Thoracic aorta (tissue), 2 donors: ENCODE measurements at places on chromosomes 3 and 15. TPM values are rescaled to one million over a fixed set of nuclear protein-coding genes. Genes with fewer than 3 reads are reported as not detected.

DNA sequence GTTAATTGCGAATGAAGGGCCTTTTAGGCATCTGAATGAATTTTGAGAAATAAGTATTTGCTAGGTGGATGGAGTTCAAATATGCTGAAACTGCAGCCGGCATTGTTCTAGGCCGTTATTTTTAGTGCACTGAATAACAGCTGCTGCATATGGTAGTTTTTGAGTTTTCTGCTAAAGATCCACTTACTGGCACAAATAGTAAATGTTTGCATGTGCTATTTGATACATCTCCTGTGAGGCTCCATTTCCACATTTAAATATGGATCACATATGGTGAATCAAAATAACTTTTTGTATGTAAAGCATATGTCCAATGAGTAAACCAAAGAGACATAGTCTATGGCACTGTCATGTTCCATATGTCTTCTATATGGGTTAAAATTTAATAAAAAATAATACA lies 56.7 kb upstream of the CNTN4 start:
- H3K36me3 ChIP-seq: no peaks in the 10 kb centered on the region
- no peaks in the 10 kb centered on the region for H3K27me3 ChIP-seq
- no peak for DNase-seq
- H3K4me3 ChIP-seq: no peak overlapping the region
- no peaks in the 10 kb centered on the region for H3K4me1 ChIP-seq

- no peak for DNase-seq
- no peak overlapping the region for H3K4me3 ChIP-seq
- no peaks in the 10 kb centered on the region for H3K4me1 ChIP-seq
- H3K27me3 ChIP-seq: no peaks in the 10 kb centered on the region
- H3K27ac ChIP-seq: no peak overlapping the region
Observed at GRCh38 chr3:134993011-134993410, 198.0 kb downstream of the EPHB1 start.

DNA sequence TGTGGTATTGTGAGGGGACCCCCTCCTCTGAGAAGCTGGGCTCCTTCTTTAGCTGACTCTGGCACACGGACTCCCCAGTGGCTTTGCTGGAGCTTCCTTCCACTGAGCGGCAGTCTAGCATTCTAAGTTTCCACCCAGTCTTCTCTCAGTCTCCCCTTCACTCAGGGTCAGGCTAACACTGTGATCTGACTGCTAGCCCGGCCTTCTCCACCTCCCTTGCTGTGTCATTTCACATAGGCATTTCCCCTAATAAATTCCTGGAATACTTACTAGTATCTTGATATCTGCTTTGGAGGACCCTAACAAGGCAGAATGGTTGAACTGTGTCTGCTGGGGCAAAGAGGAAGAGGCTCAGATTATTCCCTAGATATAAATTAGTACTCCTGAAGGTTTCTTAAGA lies 106.2 kb upstream of the THBS1 start:
- no peaks in the 10 kb centered on the region for H3K36me3 ChIP-seq
- H3K27me3 ChIP-seq: no peaks in the 10 kb centered on the region

The MYH15 gene
- total RNA-seq: not detected

GRCh38 chr15:92524874-92525565 lies 130.6 kb downstream of the FAM174B start:
- no peak overlapping the region for H3K27ac ChIP-seq
- DNase-seq: no peak
- H3K36me3 ChIP-seq: no peaks in the 10 kb centered on the region
- no peaks in the 10 kb centered on the region for H3K4me1 ChIP-seq

The TUSC7 gene
- not detected for total RNA-seq

The LRRC57 gene
- 13.9 TPM for total RNA-seq

The SLC22A13 gene
- 2.2 TPM for total RNA-seq

- H3K4me3 ChIP-seq: no peak overlapping the region
- H3K27ac ChIP-seq: no peak overlapping the region
- H3K36me3 ChIP-seq: no peaks in the 10 kb centered on the region
- no peaks in the 10 kb centered on the region for H3K4me1 ChIP-seq
- DNase-seq: no peak
Observed at GRCh38 chr3:97673357-97673997, 91.1 kb upstream of the ARL6 start.

The FAM81A gene
- total RNA-seq: 0.14 TPM

The PLSCR4 gene
- 115 TPM for total RNA-seq

The P2RY13 gene
- 3.0 TPM for total RNA-seq

DNA sequence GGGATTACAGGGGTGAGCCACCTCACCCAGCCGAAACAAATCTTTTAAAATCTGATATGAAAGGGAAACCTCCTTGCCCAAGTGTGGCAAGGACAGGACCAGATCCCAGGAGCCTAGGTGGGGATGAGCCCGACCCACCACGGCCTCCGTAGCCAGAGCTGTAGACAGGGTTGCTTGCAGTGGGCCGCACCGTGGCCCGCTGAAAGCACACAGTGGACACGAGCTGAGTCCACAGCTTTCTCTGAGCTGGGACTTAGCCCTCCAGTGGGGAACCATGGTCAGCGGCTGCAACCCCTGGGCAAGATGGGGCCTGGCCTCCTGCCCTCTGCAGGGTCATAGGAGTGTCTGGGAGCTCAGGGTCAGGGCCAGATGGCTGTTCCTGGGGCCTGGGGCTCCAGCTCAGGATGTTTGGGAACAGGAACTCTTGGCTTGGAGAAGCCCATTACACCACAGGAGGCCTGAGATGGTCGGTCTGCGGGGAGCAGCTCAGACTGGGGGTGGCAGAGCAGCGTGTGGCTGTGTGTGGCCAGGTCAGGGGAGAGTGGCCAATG lies 24.7 kb downstream of the GP9 start:
- no peak overlapping the region for H3K4me3 ChIP-seq
- peaks cover 6% of the 10 kb centered on the region for H3K4me1 ChIP-seq
- H3K27ac ChIP-seq: no peak overlapping the region

DNA sequence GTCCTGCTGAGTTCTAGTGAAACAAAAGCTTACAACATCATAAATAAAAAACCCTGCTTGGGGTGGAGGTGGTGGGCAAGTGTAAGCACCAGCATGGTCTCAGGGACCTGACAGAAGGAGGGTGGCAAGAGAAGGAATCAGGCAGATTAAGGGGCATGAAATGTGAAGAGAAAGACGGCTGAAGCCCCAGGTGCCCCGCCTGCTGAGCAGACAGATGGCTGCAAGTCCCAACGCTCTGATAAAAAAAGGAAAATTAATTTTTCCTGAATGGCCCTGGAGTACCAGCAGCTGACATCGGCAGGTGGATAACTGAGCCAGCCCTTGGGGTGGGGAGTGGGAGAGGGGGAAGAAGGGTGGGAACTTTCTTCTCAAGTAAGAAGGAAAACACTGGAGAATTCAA lies 137.9 kb downstream of the XXYLT1 start:
- no peak overlapping the region for H3K27ac ChIP-seq
- no peak overlapping the region for H3K4me3 ChIP-seq
- no peaks in the 10 kb centered on the region for H3K36me3 ChIP-seq
- no peak for DNase-seq
- H3K4me1 ChIP-seq: no peaks in the 10 kb centered on the region
- H3K27me3 ChIP-seq: no peaks in the 10 kb centered on the region

- no peaks in the 10 kb centered on the region for H3K36me3 ChIP-seq
- no peak overlapping the region for H3K4me3 ChIP-seq
- DNase-seq: no peak
- no peak overlapping the region for H3K27ac ChIP-seq
- no peaks in the 10 kb centered on the region for H3K27me3 ChIP-seq
- H3K4me1 ChIP-seq: no peaks in the 10 kb centered on the region
Observed at GRCh38 chr3:109413049-109413448, 75.7 kb upstream of the DPPA4 start.

The CAV3 gene
- not detected for total RNA-seq

GRCh38 chr3:176814285-176814684 lies 383.0 kb downstream of the TBL1XR1 start:
- H3K27ac ChIP-seq: no peak overlapping the region
- no peaks in the 10 kb centered on the region for H3K36me3 ChIP-seq

The USP19 gene
- 62.5 TPM for total RNA-seq

GRCh38 chr3:3232251-3232650 lies 52.8 kb upstream of the CRBN start:
- H3K27ac ChIP-seq: no peak overlapping the region
- no peaks in the 10 kb centered on the region for H3K36me3 ChIP-seq
- no peak overlapping the region for H3K4me3 ChIP-seq
- no peak for DNase-seq
- no peaks in the 10 kb centered on the region for H3K27me3 ChIP-seq

The SNUPN gene
- total RNA-seq: 16.9 TPM

DNA sequence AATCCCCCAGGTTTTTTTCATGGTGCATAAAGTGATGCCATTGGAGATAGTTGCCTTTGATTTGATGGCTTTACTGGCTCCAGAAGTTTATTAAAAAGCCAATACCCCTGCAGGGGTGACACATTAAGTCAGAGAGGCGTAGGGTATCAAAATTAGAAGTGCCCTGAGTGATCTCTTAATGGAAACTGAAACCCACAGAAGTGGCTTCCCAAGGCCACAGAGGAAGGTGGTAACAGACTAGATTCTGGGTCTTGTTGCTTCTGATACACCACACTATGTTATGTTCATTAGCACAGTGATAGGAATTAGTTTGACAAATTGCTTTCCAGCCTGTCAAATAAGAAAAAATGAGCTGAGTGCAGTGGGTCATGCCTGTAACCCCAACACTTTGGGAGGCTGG lies 112.3 kb downstream of the IQCH start:
- H3K4me3 ChIP-seq: no peak overlapping the region
- H3K27me3 ChIP-seq: no peaks in the 10 kb centered on the region

The CEP63 gene
- total RNA-seq: 28.3 TPM

DNA sequence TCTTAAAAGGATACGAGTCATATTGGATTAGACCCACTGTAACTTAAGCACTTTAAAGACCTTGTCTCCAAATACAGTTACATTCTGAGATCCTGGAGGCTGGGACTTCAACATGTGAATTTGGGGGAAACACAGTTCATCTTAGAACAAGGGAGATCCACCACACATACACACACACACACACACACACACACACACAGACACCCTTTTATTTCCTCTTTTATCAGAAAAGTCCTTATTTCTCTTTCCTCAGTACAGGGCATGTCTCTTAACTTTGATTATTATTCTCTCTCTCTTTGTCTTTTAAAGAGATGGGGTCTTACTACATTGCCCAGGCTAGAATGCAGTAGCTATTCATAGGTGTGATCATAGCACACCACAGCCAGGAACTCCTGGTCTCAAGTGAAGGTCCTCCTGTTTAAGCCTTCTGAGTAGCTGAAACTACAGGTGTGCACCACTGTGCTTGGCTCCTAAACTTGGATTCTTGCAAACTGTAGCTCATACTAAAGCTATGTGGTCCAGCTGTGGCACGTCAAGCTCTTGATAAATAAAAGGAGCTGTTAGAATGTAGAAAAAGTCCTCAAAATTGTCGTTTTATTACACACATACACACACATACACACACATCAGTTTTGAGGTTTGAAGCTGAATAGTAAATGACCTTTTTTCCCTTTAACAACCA lies 7.4 kb downstream of the GOLM2 start:
- H3K4me1 ChIP-seq: peaks cover 12% of the 10 kb centered on the region
- no peak for DNase-seq
- H3K27ac ChIP-seq: no peak overlapping the region
- no peaks in the 10 kb centered on the region for H3K27me3 ChIP-seq

DNA sequence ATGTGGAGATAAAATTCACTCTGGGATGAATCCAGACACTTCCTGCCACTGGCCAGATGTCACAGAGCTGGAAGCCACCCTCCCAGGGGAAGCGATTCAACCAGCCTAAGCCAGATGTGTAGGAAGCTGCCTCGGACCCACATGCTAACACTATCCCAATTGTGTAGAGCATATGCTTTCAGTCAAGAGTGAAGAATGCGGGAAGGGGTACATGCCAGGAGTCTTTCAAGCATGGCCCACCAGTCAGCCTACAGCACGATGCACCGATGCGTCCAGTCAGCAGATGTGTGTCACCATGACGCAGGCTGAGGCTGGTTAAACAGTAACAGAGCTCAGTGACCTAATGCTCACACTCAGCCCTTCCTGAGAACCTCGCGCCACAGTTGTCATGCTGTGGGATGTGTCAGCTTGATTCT lies 38.8 kb upstream of the BNC1 start:
- no peak overlapping the region for H3K27ac ChIP-seq
- H3K4me3 ChIP-seq: no peak overlapping the region
- no peaks in the 10 kb centered on the region for H3K36me3 ChIP-seq
- no peak for DNase-seq

DNA sequence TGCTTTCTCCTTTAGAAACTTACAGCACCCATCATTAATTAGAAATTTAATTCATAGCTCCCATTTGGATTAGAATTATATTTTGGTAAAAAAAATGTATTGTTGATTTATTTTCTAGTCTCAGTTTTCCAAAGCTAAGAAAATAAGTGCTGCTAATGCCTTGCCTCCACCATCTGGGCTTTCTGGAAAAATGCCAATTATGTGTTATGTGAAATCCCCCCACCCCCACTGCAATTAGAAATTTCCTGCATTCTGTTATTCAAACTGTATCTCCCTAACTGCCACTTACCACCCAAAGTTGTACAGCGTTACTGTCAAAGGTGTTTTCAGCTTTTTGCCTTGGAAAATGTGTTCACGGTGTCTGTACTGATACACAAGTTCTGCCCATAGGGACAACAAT lies 617.2 kb upstream of the UBE2E2 start:
- no peak for DNase-seq
- H3K36me3 ChIP-seq: no peaks in the 10 kb centered on the region
- H3K27me3 ChIP-seq: peaks cover 3% of the 10 kb centered on the region
- H3K4me1 ChIP-seq: no peaks in the 10 kb centered on the region
- no peak overlapping the region for H3K4me3 ChIP-seq

DNA sequence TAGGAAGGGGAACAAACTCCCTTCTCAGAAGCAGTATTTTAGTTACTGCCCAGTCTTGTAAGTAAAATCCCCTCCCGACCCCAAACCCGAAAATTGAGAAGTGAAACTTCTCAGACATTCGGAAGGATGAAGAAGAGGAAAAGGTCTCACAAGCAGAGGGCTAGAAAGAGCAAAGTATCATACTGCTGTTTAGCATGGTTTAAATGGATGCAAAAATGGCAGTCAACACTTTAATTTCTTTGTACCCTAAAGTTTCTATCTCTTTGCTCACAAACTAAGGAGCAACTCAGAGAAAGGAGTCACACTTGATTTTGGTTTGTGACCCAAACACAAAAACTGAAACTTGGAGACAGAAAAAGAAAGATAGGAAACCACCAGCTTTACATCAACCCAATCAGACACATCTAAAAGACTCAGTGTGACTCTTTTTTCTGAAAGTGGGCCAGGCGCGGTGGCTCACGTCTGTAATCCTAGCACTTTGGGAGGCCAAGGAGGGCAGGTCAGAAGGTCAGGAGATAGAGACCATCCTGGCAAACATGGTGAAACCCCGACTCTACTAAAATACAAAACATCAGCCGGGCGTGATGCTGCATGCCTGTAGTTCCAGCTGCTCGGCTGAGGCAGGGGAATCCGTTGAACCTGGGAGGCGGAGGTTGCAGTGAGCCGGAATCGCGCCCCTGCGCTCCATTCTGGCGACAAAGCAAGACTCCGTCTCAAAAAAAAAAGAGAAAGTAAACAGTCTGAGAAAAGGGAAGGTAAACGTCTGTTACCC lies 63.2 kb upstream of the ATP11B start:
- no peaks in the 10 kb centered on the region for H3K36me3 ChIP-seq
- H3K27me3 ChIP-seq: no peaks in the 10 kb centered on the region
- H3K4me3 ChIP-seq: no peak overlapping the region
- H3K4me1 ChIP-seq: no peaks in the 10 kb centered on the region
- no peak overlapping the region for H3K27ac ChIP-seq

The SLC26A6 gene
- 102 TPM for total RNA-seq
